ENCODE measurements at places on chromosomes 4 and X. TPM values are rescaled to one million over a fixed set of nuclear protein-coding genes. Genes with fewer than 3 reads are reported as not detected.

Gene RAP1GDS1
- total RNA-seq: 60.1 TPM

- no peak for DNase-seq
- H3K27ac ChIP-seq: no peak overlapping the region
- no peak overlapping the region for H3K4me3 ChIP-seq
- no peaks in the 10 kb centered on the region for H3K36me3 ChIP-seq
- H3K4me1 ChIP-seq: no peaks in the 10 kb centered on the region
These were observed 102.3 kb upstream of the S100G start for GRCh38 chrX:16547644-16548043.

GRCh38 chr4:88999392-88999930 lies 57.5 kb downstream of the FAM13A start:
- no peak for DNase-seq
- H3K4me3 ChIP-seq: no peak overlapping the region
- no peaks in the 10 kb centered on the region for H3K4me1 ChIP-seq
- H3K27me3 ChIP-seq: no peaks in the 10 kb centered on the region
- H3K36me3 ChIP-seq: no peaks in the 10 kb centered on the region

Gene F11
- total RNA-seq: not detected

GRCh38 chr4:59127006-59127405 lies 2016.8 kb upstream of the IGFBP7 start:
- no peaks in the 10 kb centered on the region for H3K27me3 ChIP-seq
- DNase-seq: no peak
- no peaks in the 10 kb centered on the region for H3K36me3 ChIP-seq
- H3K27ac ChIP-seq: no peak overlapping the region
- H3K4me3 ChIP-seq: no peak overlapping the region

DNA sequence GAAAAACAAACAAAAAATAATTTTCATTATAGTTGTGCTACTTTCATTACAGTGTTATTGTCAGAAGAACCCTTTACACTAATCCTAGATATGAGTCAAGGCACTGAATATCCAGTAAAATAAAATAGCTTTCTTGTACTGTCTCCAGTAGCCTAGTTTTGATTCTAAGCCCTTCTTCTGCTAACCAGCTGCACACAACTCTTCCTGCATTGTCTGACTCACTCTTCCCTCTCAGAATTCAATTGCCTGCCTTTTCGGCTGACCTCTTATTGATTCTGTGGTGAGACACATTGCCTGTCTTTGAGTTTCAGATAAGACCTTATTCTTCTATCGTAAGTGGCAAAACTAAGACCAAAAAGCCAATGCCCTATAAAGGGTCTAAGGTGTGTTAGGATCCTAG lies 26.7 kb upstream of the PCDH18 start:
- no peaks in the 10 kb centered on the region for H3K27me3 ChIP-seq
- no peak for DNase-seq
- H3K4me3 ChIP-seq: no peak overlapping the region

Gene TCEAL9
- total RNA-seq: 0.39 TPM

Gene CABS1
- not detected for total RNA-seq

DNA sequence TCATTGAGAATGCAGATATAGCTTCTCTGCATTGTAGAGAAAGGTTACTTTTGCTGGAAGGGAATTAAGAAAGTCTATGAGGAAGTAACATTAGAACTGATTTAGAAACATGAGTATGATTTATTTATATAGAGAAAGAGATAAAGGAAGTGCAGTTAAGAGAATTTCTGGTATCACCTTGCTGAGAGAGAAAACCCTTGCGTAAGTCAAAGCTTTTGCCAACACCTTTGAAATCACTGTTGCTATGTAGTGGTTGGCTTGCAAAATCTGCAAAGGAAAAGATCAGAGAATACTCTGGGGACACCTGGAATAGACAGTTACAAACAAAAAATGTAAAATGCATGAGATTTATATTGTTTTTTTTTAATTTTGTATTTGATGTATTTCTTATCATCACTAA lies 137.3 kb upstream of the RXFP1 start:
- H3K36me3 ChIP-seq: no peaks in the 10 kb centered on the region
- no peak overlapping the region for H3K4me3 ChIP-seq
- no peaks in the 10 kb centered on the region for H3K27me3 ChIP-seq
- no peak overlapping the region for H3K27ac ChIP-seq
- no peak for DNase-seq

DNA sequence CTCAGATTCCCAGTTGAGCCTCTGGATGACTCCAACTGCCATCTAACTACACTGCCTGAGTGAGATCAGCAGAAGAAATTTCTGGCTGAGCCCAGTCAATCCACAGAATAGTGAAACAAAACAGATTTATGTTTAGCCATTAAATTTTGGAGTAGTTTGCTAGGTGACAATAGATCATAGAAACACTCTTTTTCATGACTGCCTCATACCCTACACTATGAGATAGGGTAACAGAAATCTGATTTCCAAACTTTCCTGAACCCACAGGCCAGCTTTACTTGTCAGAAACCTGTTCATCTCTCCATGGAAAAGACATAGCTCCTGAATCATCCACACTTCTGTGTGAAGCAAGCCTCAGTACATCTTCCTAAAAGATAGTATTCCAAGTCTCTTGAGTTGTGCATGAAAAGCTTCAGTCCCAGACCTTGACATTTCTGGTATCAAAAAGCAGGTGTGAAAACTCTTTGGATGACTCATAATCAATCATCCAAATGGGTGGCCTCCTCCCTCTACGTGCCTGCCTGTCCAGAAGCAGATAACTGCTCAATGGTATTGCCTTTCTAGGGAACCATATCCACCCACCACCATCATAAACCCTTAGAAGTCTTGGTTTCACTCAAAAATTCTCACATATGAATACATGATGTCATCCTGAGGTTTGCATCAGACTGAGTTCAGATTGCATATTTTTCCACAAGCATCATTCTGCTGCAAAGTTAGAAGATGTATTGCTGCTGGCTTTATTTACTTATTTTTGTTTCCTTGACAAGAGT lies 47.5 kb upstream of the RAP2C start:
- H3K36me3 ChIP-seq: no peaks in the 10 kb centered on the region
- DNase-seq: no peak
- no peaks in the 10 kb centered on the region for H3K4me1 ChIP-seq
- H3K27ac ChIP-seq: no peak overlapping the region
- H3K27me3 ChIP-seq: no peaks in the 10 kb centered on the region

DNA sequence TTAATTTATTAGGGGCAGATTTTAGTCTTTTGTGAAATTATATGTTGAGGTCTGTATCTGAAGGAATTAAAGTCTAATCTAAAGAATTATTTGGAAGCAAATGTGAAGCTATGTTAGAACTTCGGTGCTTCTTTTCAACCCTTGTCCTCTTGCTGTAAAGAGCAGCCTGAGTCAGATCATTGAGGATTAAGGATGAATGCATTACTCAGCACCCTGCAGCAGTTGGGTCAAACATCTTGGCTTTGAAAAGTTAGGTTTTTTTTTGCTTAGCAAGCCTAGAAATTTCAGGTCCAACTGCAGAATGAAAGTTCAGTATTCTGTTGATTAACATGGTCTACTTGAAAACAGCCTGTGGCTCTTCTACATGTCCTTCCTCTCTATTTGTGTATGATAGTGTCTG lies 57.6 kb downstream of the SLC4A4 start:
- H3K4me1 ChIP-seq: no peaks in the 10 kb centered on the region
- no peak for DNase-seq
- no peaks in the 10 kb centered on the region for H3K36me3 ChIP-seq
- no peaks in the 10 kb centered on the region for H3K27me3 ChIP-seq

GRCh38 chrX:23317799-23318724 lies 16.6 kb upstream of the PTCHD1 start:
- no peak overlapping the region for H3K4me3 ChIP-seq
- DNase-seq: peak; percentile 34
- H3K4me1 ChIP-seq: no peaks in the 10 kb centered on the region
- no peak overlapping the region for H3K27ac ChIP-seq
- H3K27me3 ChIP-seq: no peaks in the 10 kb centered on the region

DNA sequence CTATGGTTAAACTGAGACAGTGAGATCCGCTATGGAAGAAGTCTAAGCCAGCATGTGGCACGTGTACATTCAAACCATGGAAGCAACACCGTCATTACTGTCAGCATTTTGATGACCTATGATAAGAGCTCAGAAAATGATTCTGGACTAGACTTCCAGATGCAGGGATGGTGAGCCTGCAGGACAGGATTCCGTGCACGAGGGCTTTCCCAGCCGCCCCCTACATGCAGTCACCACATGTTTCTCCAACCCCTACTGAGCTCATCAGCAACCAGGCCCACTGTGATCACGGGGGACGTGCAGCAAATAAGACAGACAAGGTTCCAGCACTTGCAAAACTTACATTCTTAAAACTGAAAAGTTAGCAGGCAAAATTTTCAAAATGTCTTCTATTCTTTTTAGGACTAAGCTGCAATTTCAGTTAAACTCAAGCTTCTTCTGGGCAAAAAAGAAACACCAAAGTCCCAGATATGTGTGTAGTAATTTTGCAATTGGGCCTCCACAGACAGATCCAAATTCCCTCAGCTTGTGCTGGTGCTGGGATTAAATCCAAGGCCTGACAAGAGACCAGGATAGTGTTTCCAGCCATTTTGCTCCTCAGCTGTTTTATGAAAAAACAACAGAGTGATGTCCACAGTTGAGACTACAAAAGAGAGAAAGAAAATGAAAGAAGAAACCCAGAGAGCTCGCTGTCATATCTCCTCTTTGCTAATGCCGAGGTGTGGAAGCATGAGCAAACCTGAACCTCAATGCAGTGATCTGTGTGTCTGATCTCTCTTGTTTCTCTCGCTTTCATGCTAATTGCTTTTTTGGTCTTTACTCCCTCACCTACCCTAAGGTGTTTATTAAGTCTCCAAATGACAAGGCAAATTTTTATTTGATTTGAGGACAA lies 118.2 kb downstream of the AFAP1 start:
- no peaks in the 10 kb centered on the region for H3K4me1 ChIP-seq
- H3K36me3 ChIP-seq: no peaks in the 10 kb centered on the region
- H3K27me3 ChIP-seq: no peaks in the 10 kb centered on the region
- H3K27ac ChIP-seq: no peak overlapping the region

- H3K27me3 ChIP-seq: no peaks in the 10 kb centered on the region
- no peak for DNase-seq
- no peaks in the 10 kb centered on the region for H3K36me3 ChIP-seq
- H3K27ac ChIP-seq: no peak overlapping the region
- no peaks in the 10 kb centered on the region for H3K4me1 ChIP-seq
These were observed 36.5 kb downstream of the TXLNG start for GRCh38 chrX:16822723-16823122.

DNA sequence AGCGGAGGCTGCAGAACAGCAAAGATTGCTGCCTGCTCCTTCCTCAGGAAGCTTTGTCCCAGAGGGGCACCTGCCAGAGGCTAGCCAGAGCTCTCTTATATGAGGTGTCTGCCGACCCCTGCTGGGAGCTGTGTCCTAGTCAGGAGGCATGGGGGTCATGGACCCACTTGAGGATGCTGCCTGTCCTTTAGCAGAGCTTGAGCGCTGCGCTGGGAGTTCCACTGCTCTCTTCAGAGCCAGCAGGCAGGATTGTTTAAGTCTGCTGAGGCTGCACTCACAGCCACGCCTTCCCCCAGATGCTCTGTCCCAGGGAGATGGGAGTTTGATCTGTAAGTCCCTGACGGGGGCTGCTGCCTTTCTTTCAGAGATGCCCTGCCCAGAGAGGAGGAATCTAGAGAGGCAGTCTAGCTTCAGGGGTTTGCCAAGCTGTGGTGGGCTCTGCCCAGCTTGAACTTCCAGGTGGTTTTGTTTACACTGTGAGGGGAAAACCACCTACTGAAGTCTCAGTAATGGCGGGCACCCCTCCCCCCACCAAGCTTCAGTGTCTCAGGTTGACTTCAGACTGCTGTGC lies 10.9 kb downstream of the DCK start:
- peaks cover 27% of the 10 kb centered on the region for H3K36me3 ChIP-seq
- peaks cover 68% of the 10 kb centered on the region for H3K4me1 ChIP-seq
- peak overlapping the region; percentile 46 for H3K4me3 ChIP-seq
- peak overlapping the region; percentile 93 for H3K27ac ChIP-seq
- peak; percentile 82 for DNase-seq

GRCh38 chr4:168551211-168551610 lies 54.4 kb downstream of the PALLD start:
- H3K36me3 ChIP-seq: no peaks in the 10 kb centered on the region
- no peaks in the 10 kb centered on the region for H3K27me3 ChIP-seq
- DNase-seq: no peak
- no peak overlapping the region for H3K4me3 ChIP-seq

Gene REPS2
- total RNA-seq: 9.4 TPM

Gene MAOB
- total RNA-seq: not detected

GRCh38 chrX:40148385-40149285 lies 50.9 kb upstream of the BCOR start:
- no peak overlapping the region for H3K4me3 ChIP-seq
- H3K27me3 ChIP-seq: no peaks in the 10 kb centered on the region
- peak; percentile 47 for DNase-seq
- H3K27ac ChIP-seq: no peak overlapping the region
- peaks cover 71% of the 10 kb centered on the region for H3K4me1 ChIP-seq

Gene TRIML2
- total RNA-seq: not detected

DNA sequence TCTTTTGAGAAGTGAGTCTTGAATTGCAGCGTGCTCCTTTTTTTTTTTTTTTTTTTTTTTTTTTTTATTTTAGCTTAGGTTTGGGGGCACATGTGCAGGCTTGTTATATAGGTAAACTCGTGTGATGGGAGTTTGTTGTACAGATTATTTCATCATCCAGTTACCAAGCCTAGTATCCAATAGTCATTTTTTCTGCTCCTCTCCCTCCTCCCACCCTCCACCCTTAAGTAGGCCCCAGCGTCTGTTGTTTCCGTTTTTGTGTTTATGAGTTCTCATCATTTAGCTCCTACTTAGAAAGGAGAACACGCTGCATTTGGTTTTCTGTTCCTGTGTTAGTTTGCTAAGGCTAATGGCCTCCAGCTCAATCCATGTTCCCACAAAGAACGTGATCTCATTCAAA lies 81.3 kb upstream of the TSPAN5 start:
- no peak overlapping the region for H3K27ac ChIP-seq
- H3K4me3 ChIP-seq: no peak overlapping the region
- H3K4me1 ChIP-seq: no peaks in the 10 kb centered on the region
- no peaks in the 10 kb centered on the region for H3K27me3 ChIP-seq
- DNase-seq: no peak

- peak overlapping the region; percentile 20 for H3K4me3 ChIP-seq
- H3K27ac ChIP-seq: peak overlapping the region; percentile 68
- peak; percentile 77 for DNase-seq
- peaks cover 61% of the 10 kb centered on the region for H3K4me1 ChIP-seq
- H3K27me3 ChIP-seq: no peaks in the 10 kb centered on the region
These were observed 12.2 kb upstream of the NKRF start for GRCh38 chrX:119618439-119618838.

Data from B cell (primary cell).